Neural progenitor cell (in vitro differentiated cells): ENCODE measurements at places on chromosomes 1 and 21.

- peak; percentile 65 for DNase-seq
These were observed 32.1 kb upstream of the APOBEC4 start for GRCh38 chr1:183685112-183685713.

- DNase-seq = no peak
These were observed 19.8 kb upstream of the PTP4A2 start for GRCh38 chr1:31957701-31958674.

DNA sequence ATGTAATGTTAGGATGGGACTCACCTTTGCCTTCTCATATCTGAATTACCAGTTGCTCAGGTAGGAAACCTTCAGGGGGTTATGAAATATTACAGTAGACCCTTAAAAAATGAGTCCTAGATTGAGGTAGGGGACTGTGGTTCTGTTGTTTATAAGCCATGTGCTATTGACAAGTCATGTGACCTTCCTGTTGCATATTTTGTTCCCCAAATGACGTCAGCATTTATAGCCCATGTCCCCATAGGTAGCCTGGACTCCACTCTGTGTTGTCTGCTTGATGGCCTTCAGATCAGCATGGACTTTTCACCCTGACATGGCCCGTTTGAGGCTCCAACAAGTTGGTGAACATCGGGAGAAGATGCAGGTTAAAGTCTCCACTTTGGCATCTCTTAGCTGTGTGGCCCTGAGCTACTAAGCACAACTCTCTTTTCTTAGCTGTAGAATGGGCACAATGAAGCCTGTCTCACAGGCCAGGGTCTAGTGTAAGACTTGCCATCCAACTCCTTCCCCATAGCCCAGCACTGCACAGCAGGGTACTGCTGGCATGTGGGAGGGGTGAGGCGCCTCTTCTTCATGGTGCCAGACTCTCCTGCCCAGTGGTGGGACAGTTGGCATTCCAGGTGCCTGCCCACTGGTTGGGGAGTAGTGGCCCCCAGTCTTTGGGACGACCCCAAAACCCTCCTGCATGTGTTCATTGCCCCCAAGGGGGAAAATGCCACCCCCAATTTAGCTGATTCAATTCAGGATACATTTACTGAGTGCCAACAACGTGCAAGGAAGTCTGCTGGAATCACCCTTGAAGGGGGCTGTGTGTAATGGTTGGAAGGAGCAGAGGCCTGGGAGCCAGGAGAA is 36.1 kb upstream of the TTC22 start:
- no peak for DNase-seq

DNA sequence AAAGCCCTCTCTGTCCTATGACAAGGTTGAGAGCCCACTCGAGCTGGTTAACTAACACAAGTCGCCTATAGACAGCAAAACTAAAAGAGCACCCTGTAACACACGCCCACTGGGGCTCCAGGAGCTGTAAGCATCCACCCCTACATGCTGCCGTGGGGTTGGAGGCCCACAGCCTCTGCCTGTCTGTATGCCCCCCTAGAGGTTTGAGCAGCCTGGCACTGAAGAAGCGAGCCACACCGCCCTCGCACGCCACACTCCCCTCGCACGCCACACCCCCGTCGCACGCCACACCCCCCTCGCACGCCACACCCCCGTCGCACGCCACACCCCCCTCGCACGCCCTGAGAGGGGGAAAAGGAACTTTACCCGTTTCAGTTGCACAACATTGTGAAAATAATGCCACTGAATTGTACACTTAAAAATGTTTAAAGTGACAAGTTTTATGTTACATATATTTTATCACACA is 13.2 kb upstream of the HMGCL start:
- DNase-seq = peak; percentile 59

GRCh38 chr1:193083365-193084088 is 21.7 kb downstream of the GLRX2 start:
- no peak for DNase-seq

GRCh38 chr1:72355899-72356298 is 73.6 kb upstream of the NEGR1 start:
- no peak for DNase-seq

DNA sequence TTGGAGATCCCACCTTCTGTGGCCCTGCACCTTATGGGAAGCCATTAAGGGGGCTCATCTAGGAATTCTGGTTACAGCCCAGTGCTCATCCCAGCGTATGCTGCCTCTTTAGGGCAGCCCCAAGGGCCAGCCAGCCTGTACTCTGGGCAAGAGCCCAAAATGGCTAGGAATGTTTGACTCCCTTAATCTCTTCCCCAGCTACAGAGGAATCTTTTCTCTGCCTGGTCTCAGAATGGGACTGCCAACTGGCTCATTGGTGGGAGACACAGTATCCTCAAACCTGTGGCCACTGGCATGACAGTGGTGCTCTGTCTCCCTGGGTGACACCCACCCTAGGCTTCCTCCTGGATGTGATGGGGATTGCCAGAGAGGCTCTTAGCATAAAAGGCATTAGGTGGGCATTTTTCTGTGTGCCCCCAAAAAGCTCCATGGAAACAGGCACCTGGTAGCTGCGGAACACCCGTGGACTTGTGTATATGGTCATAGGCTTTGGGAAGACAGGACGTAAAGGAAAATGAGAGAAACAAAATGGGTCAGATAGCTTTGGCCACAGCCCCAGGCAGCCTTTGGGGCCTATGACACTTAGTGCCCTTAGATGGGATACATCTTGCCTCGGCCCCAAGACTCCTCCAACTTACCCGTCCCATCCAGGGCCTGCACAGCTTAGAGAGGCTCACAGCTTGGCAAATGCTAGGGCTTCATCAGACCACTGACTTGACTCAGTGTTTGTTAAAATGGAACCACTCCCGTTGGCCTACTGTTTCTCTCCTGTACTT is 6.9 kb downstream of the TMEM81 start:
- DNase-seq = no peak

GRCh38 chr1:218584418-218585155 is 239.5 kb downstream of the TGFB2 start:
- no peak for DNase-seq

DNA sequence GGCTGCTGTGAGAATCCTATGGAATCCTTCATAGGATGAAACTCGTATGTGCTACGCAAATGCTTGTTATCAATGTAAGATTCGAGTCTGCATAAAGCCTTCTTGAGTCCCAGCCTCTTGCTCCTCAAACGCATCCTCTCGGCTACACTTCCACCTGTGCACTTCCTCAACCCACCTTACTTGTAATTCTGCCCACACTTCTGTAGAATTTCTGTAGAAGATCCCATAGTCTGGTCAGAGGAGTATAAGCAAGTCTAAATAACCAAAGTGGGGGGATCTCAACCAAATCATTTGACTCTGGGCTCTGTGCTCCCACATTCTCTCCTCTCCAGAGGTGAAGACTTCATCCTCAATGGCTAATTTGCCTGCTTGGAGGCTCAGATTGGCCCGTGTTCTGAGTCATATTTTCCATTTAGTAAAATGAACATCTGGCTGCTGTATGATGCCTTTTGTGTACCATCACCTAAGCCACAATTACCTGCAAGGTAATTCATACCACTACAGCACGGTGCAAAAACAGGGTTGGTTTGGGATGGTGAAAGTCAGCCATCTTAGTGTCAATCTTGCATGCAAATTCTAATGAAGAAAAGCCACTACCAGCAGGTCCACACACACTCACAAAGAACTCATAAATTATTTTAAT is 63.2 kb downstream of the ITPKB start:
- no peak for DNase-seq

DNA sequence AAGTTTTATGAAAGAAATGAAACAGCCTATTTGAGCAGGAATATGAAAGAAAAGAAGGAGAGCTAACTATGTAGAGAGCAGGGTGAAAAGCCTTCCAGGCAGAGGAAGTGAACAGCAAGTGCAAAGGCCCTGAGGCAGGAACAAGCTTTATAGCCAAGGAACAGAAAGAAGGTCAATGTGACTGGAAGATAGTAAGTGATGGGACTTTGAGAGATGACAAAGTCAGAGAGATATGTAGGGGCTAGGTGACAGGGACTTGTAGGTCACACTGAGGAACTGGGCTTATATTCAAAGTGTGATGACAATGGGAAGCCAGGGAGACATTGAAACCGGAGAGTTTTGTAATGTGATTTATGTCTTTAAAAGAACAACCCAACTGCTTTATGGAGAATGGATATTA is 18.9 kb downstream of the PRRX1 start:
- DNase-seq = no peak

GRCh38 chr1:233294913-233295236 is 650 bp downstream of the PCNX2 start:
- peak; percentile 52 for DNase-seq

GRCh38 chr1:152160576-152160975 is 1.5 kb upstream of the RPTN start:
- DNase-seq = no peak

- DNase-seq = no peak
These were observed 22.4 kb upstream of the TRNAU1AP start for GRCh38 chr1:28530456-28530855.

GRCh38 chr1:2612591-2613365 is 20.0 kb downstream of the MMEL1 start:
- DNase-seq = no peak

DNA sequence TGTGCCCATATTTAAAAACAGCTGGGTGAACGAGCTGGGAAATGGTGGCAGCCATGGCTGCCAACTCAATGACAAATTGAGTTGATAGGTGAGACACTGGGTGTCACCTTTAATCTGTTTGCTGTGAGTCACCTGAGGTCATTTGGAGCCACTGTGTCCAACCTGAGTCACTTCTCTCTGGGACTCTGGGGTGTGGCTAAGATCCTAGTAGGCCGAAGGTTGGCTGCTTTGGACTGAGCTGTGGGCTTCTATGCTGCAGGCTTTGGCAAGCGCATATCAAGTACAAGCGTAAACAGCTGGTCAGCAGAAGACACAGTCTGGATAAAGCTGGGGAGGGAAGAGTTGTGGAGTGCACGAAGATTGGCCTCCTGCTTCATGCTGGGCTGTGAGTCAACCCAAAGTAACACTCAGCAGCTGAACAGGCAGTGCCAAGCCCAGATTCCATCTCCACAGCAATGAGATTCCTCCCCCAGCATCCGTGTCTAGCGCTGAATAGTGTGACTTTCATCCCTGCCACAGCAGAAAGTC is 24.0 kb downstream of the TEX35 start:
- DNase-seq = no peak

DNA sequence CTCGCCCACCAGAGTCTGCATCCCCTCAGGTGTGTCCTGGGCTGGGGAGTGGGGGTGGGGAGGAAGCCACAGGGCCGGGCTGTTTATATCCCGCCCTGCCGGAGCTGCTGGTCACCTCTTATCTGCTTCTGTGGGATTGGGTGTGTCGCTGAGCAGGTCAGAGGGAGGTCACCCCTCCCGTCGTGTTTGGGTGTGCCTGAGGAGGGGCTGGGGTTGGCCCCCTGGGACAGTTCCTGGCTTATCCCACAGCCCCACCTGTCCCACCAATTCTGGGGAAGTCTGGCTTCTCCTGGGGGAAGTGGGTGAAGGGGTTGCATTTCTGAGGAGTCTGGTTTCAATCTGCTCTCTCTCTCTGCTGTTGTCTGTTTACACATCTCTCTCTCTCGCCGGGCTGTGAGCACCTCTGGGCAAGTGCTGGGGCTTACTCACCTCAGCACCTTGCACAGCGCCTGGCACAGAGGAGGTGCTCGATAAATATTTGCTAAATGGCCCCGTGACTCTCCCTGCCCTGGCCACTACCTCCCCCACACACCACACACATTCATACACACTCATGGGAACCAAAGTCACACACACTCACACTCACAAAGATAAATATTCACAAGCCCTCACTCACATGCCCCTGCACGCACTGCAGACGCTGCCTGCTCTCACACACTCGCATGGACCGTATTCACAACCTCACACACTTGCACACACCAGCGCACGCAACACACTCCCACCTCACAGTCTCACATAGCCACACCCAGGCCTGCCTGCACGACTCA is 8.3 kb downstream of the ELF3 start:
- no peak for DNase-seq

- DNase-seq = no peak
These were observed 60.1 kb upstream of the NEK2 start for GRCh38 chr1:211735208-211736170.

GRCh38 chr1:213083112-213083445 is 32.0 kb downstream of the RPS6KC1 start:
- DNase-seq = no peak

DNA sequence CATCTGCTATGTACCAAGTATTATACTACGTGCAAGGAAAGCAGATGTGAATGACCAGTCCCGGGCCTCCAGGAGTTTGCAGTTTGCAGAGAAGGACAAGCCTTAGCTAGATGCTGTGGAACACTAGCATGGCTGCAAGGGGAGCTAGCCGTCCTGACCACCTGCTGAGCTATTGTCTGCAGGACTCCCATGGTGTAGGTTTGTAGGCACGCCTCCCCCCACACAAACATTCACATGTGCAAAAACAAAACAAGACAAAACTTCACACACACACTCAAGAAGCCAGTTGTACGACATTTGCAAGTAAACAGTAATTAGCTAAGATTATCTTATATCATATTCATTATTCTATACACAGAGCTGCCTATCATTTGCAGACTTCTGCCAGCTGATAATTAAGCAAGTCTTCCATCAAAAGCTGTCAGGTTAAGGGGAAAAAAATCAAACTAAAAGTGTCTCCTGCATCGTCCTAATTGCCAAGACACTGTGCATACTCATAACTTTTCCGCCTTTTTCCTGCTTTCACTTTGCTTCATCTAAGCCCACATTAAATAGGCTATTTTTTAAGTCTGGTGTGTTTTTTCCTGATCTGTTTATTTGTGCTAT is 10.7 kb upstream of the HNRNPU start:
- peak; percentile 85 for DNase-seq

DNA sequence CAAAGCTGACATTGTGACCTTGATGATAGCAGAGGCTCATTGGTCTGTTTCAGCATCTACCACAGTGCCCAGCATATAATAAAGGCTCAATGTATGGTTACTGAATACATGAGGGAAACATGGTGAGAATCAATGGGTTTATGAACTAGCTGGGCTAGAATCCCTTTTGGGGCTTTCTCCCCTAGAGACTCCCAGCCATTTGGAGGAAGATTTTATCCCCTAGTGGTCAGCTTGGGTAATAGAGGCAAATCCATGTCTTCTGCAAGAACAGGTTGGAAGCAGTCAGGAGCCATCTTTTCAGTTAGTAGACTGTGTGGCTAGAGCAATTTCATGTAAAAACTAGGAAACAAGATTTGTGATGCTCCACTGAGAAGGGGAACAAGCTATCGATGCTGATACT is 15.8 kb upstream of the REG4 start:
- peak; percentile 23 for DNase-seq
